Iris pigment epithelial cell (primary cell): ENCODE measurements at places on chromosomes 6 and 20.

GRCh38 chr6:130140084-130140483, 82.7 kb downstream of the SAMD3 start:
- DNase-seq = peak; percentile 67

DNA sequence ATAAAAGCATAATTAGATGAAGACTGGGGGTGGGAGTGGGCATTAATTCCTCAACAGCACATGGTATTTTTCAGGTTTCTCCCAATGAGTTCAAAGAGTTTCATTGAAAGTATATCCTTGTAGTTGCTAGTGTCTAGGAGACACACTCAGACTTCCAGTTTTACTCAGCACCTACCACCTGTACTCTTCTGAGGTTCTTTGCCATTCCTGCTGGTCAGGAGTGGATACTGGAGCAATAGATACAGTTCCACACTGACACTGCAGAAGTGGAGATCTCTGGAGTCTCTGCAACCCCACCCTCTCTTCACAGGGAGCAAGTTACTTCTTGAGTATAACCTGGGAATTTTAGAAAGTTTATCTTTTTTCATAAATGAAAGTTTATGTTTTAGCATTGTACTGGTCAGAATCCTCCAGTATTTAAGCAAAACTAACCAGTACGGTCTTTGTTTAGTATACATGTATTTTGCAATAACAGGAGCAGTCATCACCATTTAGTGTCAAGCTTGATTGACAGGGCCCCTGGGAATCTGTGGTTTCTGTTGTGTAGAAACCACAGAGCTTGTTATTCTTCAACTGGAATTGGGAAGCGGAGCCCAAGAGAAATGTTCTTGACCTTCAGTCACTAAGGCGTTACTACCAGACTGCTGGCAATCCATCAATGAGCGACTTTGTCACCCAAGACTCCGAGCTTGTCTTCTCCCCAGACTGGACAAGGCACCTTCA, 148.1 kb downstream of the ZDHHC14 start:
- DNase-seq = peak; percentile 73

GRCh38 chr20:50101887-50102286, 11.1 kb downstream of the UBE2V1 start:
- DNase-seq = no peak

DNA sequence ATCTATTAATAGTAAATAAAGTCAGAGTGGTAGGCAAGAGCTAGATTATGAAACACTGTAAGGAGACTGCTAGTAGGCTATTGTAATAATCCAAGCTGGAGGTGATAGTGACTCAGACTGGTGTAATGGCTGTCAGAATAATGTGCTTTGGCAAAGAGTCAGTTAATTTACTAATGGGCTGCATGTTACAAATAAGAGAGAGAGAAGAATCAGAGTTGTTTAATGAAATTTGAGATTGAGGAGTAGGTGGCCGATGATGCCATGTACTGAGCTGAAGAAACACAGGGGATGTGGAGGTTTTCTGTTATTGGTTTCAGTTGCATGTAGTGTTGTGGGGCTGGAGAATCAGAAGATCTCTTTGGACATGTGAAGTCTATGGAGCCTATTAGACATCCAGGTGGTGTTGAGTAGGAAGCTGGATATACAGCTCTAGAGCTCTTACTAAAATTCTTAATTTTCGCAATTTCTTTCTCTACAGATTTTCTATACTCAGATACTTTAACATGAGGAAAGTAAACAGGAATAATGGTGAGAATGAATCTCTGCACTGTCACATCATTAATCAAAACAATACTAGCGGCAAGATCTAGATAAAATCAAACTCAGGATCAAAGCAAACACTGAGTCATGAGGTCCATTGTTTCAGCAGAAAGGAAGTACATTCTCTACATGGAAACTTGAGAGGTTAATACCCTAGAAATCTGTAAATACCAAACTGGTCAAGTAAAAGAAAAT, 167.7 kb downstream of the SIM1 start:
- peak; percentile 88 for DNase-seq

GRCh38 chr6:82750556-82750955, 315.1 kb downstream of the UBE3D start:
- peak; percentile 5 for DNase-seq

GRCh38 chr20:24842274-24842917, 106.7 kb upstream of the CST7 start:
- no peak for DNase-seq

GRCh38 chr6:112936504-112936903, 589.4 kb downstream of the RFPL4B start:
- peak; percentile 52 for DNase-seq

- no peak for DNase-seq
These were observed 34.7 kb upstream of the EZR start for GRCh38 chr6:158853880-158854213.

DNA sequence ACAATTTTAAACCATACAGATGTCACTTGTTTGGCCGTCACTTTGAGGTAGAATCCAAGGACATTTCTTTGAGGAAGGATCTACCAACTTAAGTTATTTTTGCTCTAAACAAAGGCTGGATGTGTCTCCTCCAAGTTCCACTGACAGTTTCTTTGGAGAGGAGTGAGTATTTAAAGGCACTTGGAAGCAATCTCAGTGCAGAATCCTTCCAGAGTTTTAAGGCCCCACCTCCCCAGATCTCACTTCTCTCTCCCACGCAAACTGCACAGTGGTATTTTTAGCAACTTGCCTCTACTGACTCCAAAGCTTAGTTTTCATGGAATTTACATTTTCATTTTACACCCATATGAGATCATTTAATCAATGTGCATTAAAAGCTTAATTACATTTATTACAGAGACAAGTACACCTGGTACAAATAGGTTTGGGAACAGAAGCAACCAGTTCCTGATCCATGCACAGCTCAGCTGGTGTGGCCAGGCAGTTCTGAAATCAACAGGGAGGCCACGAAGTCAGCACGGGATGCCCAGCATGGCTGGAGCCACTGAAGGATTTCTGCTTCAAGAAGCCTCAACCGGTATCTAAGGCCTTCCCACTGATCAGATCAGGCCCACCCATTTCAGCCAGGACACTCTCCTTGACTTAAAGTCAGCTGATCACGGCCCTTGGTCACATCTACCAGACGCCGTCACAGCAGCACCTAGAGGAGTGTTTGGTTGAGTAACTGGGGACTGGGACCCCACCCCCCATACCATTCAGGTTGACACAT, 109.8 kb downstream of the SYCP2 start:
- no peak for DNase-seq

DNA sequence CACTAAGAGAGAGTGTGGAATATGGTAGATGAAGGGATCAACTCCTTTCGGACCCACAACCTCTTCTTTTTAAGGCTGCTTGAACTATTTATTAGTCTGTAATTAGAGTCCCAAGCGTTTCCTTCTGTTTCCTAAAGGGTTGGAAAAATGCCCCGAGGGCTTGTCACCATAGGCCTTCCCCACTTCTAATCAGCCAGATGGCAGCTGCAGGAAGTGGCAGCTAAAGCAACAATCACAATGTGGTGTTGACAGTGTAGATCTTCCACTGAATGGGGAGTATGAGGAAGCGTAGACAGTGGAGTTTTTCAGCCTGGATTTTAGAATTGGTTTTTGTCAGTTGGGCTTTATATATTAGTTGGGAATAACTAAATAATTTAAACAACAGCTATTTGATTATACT, 40.6 kb downstream of the SLC35D3 start:
- DNase-seq = no peak
